ENCODE measurements at places on chromosomes 2 and 18.

- no peak for DNase-seq
Observed at GRCh38 chr2:96622544-96622943, 15.6 kb downstream of the KANSL3 start.

DNA sequence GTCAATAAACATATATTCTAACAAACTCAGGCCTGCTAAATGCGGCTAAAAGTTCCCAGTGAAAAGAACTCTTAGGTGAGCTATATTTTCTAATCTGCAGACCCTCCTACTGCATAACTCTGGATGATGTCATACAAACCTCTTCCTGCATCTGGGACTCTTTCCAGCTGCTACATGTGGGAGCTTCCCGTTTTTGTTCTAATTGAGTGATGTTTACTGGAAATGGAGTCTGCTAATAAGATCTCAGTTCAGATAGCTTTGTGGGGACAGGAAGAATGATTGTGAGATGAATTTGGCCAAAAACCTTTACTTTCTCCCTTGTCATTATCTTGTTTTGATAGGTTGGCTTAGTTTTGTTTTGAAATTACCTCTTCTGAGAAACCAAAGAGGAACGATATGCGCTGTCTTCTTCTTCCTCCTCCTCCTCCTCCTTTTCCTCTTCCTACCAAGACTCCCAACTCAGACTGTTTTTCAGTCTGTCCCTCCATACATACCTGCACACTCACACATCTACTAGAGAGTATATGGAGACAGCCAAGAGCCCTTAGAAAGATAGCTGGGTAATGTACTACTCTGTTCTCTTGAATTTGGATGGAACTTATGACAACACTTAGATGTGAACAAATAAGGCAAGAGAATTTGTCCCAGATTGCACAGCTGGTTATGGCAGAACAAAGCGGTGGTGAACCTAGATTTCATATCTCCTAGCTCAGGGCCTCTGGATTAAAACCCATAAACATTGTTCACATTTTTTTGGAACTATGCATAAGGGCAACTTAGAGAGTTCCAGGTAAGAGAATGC, 39.8 kb upstream of the AAK1 start:
- peak; percentile 83 for DNase-seq

DNA sequence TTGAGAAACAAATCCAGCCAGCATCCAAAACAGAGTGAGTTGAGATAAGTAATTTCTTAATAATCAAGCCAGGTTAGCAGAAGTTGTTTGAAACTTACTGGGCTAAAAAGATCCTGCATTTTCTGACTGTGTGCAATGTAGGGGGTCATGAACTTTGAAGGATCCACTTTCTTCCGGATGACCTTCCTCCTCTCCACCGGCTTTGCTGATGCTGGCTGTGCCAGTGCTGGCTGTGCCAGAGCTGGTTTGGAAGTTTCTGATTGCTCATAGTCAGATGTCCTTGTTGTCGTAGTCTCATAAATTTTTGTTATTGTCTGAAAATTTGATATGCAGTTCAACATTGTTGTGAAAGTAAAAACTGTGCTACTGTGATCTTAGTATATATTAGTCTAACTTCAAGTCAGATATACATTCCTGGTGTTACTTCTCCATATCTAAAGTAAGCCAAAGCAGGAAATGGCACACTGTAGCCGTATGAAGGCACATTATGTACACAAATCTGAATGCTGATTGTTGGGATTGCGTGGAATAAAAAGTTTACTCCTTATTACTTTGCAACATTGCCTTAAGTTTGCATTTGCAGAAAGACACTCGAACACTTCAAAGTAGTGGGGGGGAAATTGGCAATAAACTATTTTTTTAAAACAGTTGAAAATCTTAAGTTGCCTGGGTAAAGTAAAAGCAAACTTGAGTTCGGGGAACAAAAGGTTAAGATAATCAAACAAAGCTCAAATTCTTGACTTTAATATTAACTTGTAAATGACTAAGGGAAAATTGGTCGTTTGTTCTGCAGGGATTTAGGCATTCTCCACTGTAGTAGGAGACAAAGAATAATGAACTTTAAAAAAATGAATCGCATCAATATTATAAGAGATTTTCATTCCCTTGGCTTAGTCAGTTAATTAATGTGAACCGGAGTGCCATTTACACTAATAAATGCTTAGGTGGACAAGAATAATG, 6.4 kb downstream of the NEB start:
- no peak for DNase-seq

GRCh38 chr2:20381457-20381856, 30.8 kb upstream of the PUM2 start:
- DNase-seq, result peak; percentile 56

DNA sequence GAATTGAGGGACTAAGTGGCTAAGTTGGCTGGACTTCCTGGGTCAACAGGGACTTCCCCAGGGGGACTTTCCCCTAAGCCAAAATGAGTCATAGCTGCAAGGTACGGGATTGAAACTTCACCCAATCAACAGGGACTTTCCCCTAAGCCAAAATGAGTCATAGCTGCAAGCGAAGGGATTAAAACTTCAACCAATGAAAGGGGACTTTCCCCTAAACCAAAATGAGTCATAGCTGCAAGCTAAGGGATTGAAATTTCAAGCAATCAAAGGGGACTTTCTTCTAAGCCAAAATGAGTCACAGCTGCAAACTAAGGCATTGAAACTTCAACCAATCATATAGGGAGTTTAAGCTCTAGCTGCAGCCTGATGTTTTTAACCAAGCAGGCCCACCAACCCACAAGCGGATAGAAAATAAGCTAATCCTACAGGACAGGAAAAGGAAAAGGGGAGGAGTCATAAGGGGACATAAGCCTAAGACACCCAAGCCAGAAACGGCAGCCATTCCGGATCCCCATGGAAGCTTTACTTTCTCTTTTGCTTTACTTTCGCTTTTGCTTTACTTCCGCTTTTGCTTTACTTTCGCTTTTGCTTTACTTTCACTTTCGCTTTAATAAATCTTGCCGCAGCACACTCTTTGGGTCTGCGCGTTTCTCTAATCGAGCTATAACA, 1375.4 kb upstream of the CELF4 start:
- peak; percentile 75 for DNase-seq

DNA sequence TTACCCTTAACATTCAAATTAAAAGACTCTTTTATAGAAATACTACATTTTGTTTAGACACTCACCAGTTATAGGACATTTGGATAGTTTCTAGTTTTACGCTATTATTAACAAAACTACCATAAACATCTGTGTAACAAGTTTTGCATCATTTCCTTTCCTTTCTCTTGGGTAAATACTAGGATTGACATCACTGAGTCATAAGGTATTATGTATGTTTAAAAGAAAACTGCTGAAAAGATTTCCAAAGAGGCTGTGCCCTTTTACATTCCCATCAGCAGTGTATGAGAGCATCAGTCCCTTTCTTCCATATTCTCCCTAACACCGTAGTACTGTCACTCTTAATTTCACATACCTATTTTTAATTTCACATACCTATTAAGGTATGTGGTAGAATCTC, 130.6 kb downstream of the USP34 start:
- peak; percentile 70 for DNase-seq

DNA sequence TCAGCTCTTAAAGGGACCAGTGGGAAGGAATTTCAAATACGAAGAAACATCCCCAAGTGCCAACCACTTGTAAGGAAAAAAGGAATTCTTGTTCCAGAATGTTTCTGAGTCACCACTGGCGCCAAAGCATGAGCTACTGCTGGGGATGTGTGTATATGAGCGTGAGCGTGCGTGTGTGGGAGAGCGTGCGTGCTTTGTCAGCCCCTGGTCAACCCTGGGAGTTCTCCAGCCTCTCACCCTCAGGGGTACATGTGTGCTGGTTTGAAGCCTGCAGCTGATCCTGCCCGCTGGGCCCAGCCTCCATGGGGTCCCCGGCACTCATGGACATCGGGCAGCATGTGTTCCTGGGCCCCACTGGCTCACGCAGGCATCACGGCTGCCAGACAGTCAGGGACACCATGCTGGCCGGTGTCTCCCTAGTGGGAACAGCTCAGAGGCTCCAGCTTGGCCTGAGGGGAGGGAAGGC, 17.1 kb downstream of the HS6ST1 start:
- peak; percentile 95 for DNase-seq

- DNase-seq, result no peak
Observed at GRCh38 chr2:162143969-162144368, 8.1 kb downstream of the GCG start.

DNA sequence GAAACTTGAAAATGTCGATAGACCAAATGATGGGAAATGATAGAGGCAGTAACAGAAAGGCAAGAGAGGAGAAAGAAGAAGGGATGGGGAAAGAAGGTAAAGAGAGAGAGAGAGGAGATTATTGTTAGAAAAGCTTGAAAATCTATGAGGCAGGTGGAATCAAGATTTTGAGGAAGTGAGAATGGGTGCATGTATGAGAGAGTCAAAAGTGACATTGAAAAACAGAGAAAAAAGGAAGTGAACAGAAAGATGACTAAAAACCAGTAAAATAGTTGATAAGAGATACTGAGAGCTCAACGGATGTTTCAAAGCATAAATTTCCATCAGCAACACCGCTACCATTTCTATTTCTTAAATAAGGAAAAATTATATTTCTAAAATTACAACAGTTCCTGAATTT, 327.4 kb upstream of the CWC22 start:
- no peak for DNase-seq

DNA sequence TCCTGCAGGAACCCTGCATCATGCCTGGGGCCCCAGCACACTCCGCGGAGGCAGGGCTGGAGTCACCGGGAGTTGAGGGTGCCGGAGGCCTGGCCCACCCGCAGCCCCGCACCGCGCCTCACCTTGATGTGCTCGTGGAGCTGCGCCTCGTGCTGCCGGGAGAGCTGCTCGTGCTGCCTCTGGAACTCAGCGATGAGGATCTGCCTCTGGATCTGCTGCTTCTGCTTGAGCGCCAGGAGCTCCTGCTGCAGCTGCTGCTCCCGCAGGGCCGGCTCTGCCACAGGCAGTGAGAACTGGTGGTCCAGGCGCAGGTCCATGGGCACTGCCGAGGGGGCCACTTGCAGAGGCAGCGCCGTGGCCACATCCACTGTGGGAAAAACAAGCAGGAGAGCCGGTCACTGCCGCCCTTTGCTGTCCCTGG, 211.1 kb downstream of the HDAC4 start:
- DNase-seq, result no peak

DNA sequence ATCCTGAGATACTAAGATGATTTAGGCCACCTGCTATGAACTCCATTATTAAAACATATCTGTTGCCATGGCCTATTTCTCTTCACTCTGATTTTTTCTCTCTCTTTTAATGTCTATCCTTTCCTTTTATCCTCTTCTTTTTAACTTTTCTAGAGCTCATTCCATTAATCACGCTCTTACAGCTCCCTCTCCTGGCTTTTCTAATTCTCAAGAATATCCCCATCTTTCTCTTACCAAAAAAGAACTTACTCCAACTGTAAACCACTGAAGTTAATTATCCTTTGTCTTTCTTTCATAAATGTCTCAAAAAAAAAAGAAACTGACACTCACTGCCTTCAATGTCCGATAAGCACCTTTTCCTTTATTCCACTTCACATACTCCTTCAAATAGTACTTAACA, 7.9 kb downstream of the PPP3R1 start:
- peak; percentile 31 for DNase-seq

- DNase-seq, result no peak
Observed at GRCh38 chr18:6885006-6885481, 155.5 kb downstream of the ARHGAP28 start.

DNA sequence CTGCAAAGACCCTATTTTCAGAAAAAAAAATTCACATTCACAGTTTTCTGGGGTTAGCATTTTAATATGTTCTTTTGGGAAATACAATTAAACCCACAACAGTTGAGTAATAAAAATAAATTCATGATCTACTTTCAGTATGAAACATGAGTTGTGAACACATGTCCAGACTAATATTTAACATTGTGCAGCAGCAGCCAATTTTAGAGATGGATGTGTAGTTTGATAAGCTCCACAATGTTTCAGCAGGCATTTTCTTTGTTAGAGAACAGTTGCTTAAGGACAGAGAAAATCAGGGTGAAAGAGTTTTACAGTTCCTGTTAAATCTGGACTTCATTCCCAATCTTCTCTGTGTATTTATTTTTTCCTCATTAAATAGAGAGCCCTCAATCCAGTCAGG, 519.5 kb downstream of the PIK3C3 start:
- DNase-seq, result no peak

GRCh38 chr2:102708847-102709559, 52.8 kb upstream of the TMEM182 start:
- DNase-seq, result peak; percentile 72

DNA sequence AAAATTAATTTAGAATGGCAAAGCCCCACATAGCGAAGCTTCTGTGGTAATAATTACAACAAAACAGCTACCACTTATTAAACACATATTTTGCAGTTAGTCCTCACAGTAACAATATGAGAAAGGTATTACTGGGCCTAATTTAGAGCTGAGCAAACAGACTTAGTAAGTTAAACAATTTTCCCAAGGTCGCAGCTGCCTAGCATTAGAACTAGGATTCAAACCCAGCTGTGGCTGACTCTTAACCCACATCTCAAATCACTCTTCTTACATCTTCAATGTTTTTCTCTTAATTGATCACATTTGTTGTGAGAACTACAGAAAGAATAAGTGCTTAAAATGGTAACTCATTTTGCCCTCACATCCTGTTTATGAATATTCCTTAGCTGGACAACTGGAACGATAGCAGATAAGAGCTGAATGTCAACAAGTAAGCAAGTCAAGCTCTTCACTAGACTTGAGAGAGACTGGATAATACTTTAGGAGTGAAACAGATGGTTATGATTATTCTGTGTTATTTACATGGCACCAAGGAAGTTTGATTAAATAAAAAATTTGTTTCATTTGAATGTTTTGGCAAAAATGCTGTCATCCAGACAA, 59.4 kb upstream of the TMEM17 start:
- no peak for DNase-seq
